Kidney glomerular epithelial cell (primary cell): ENCODE measurements at places on chromosomes 2 and 18.

GRCh38 chr2:14790041-14790640, 157.6 kb downstream of the LRATD1 start:
- DNase-seq, result no peak

GRCh38 chr2:40388161-40388560, 63.7 kb downstream of the SLC8A1 start:
- DNase-seq, result no peak

DNA sequence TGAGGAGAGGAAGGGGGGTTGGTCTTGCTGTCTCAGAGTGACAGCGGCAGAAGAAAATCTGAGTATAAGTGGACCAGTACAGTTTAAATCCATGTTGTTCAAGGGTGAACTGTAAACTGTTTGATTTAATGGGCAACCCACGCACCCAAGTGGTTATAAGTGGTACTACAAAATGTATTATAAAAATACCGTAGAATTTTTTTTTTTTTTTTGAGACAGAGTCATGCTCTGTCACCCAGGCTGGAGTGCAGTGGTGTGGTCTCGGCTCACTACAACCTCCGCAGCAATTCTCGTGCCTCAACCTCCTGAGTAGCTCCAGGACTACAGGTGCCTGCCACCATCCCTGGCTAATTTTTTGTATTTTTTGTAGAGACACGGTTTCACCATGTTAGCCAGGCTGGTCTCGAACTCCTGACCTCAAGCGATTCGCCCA, 2.1 kb upstream of the CHCHD5 start:
- peak; percentile 73 for DNase-seq

- DNase-seq, result no peak
Observed at GRCh38 chr18:6257950-6258349, 156.8 kb downstream of the L3MBTL4 start.

- DNase-seq, result no peak
Observed at GRCh38 chr2:26652361-26653041, 11.3 kb upstream of the CIB4 start.
